ENCODE measurements at places on chromosomes 4 and X.

DNA sequence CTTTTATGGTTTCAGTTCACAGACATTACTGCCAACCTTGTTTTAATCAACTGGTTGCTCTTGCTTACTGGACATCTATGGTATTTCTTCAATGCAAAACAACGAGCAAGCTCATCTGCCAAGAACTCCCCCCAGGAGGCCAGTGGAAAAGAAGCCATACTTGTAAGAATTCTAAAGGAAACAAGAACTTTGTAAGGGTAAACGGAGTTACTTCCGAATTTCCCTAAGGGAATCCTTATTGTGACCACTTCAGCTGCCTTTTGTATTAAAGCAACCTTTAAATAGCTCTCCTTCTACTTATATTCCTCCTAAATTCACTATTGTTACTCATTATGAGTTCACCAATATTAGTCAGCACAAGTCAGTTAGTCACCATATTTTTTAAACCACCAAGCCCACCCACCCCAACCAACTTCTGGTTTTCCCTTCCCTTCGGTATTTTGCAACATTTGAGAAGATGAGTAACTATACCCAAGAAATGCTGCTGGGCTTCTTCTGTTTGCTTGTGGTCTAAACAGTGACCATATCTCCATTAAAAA lies 602.8 kb upstream of the DIPK2B start:
- peak; percentile 25 for DNase-seq

DNA sequence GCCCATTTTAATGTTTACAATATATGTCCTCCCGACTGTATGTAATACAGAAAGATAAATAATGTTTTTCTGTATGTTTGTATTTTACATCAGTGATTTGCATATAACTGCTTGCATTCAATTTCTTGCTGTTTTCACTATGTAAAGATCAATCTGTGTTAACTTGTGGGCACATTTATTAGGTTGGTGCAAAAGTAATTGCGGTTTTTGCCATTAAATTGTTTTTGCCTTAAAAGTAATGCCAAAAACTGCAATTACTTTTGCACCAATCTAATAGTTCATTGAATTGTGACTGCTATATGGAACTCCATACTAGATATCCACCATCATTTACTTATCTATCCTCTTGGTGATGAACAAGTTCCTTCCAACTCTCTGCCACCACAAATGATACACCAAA lies 73.9 kb upstream of the SRD5A3 start:
- DNase-seq: no peak

GRCh38 chrX:103782640-103783039 lies 6.0 kb downstream of the PLP1 start:
- DNase-seq: no peak

GRCh38 chr4:1638272-1638598 lies 45.9 kb downstream of the FAM53A start:
- no peak for DNase-seq

- no peak for DNase-seq
These were observed 276.0 kb downstream of the FBXW7 start for GRCh38 chr4:152259866-152260265.

- no peak for DNase-seq
These were observed 22.1 kb upstream of the SOWAHD start for GRCh38 chrX:119736206-119736764.
